ENCODE measurements at places on chromosomes 5 and 9.

DNA sequence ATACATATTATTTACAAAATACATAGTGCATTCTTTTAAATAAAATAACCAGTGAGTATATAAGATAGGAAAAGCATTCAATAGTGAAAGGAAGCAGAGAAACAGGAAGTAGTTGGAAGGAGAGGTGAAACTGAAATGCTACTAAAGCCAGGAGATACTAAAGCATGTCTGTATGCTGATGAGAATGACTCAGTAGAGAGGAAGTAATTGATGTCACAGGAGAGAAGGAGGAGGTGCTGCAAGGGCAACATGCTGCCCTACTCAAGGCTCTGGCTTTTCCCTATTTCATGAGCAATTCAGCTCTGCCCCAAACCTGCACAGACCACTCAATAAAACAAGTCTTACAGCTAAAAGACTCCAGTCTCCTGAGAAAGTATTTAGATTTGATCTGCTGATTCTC is 108.5 kb upstream of the TXNDC8 start:
- DNase-seq, result no peak

- DNase-seq, result no peak
Measured at GRCh38 chr5:39947657-39948056, 522.9 kb upstream of the DAB2 start.

GRCh38 chr5:37834542-37835379 is 5.1 kb downstream of the GDNF start:
- no peak for DNase-seq

- DNase-seq, result peak; percentile 1
Measured at GRCh38 chr5:115069087-115069968, 100.4 kb downstream of the TRIM36 start.

GRCh38 chr9:26856413-26857032 is 36.1 kb downstream of the CAAP1 start:
- DNase-seq, result peak; percentile 8

DNA sequence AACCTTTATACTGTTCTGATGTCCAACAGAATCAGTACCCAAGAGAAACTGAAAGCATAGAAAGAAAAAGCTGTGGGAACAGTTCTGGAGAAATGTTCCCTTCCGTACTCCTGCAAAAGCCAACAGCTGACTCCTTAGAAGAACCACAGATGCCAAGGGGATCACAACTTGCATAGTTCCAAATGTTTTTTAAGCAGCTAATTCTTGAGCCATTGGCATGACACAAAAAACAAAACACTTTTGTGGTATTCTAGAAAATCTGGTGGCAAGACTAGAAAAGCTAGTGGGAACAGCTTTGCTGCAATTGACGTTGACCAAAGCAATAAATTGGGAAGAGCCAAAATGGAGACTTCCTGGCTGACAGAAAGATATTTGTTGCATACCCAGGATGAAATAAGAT is 189.9 kb downstream of the ARL15 start:
- no peak for DNase-seq

GRCh38 chr9:133286523-133286922 is 11.5 kb upstream of the ABO start:
- no peak for DNase-seq

DNA sequence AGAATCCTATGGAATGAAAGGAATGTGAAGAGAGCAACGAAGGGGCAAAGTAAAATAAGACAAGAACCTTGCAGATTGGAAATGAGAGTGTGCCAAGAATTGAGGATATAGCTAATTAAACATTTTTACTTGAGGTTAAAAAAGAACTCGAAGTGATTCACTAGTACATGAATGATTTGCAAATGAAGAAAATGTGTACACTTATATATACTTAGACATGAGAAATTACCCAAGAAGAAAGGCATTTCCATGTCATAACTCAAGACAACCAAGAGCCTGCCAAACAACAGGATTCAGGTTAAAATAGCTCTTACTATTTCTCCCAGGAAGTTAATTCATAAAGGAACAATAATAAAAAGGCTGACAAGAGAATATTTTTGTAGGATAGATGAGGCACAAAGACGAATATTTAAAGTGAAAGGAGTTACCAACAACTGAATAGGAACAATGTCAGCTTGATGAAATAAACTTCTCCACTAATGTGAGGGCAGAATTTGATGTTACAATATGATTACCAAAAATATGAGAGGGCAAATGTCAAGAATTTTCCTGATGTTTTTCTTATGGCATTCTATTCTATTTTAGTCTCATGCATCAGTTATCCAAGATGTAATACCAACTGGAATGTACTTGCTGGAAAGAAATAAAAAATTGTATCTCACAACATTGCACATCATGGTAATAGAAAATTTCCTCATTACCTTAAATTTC is 18.9 kb upstream of the NPR3 start:
- DNase-seq, result no peak

- no peak for DNase-seq
Measured at GRCh38 chr5:116157902-116158301, 73.1 kb downstream of the COMMD10 start.

DNA sequence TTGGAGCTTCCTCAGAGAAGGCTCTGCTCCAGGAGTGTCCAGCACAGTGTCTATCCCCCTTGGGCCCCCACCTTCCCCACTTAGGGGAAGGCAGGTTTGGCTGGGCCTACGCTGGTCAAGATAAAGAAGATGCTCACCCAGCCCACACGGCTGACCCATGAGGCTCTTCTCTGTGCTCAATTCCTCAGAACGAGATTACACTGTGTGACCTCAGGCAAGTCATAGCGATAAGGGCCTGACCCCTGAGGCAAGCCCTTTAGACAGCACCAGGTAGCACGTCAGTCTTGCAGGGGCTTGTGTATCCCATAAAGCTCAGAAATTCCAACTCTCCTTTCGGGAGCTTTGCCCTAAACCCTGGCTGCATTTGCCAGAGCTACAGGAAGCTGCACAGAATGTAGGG is 32.6 kb downstream of the CORO2A start:
- no peak for DNase-seq

DNA sequence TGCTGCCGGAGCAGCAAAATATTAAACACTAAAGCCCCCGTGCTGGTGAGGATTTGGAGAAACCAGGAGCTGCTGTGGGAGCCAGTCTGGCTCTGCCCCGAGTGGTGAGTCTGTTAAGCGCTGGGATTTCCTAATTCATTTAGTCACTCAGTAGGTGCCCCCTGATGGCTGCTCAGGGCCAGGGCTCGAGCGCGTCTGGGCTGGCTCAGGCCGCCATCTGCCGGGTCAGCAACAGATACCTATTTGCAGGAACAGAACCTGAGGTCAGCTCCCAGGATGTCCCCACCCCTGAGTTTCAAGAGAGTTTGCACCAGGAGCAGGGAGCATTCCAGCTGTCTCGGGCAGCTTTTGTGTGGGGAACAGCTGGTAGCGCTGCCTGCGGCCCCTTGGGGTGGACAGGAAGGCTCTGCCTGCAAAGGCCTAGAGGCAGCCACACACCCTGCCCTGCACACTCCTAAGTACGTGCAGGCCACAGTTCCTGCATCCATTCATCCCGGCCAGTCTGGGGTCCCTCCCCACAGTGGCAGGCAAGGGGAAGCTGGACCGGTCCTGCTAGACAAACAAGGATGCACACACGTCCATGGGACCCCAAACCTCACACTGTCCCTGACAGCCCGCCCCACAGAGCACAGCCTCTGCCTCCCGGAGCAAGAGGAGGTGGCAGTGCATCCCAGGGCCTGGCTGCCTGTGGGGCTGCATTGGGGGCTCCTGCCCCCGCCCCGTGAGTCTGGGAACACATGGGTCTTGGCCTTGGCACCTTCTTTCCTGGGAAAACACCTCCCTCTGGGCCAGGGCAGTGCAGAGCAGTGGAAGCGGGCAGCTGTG is 83.7 kb downstream of the ADAMTS2 start:
- DNase-seq, result no peak

- DNase-seq, result no peak
Measured at GRCh38 chr5:123571927-123572326, 60.0 kb downstream of the CSNK1G3 start.

DNA sequence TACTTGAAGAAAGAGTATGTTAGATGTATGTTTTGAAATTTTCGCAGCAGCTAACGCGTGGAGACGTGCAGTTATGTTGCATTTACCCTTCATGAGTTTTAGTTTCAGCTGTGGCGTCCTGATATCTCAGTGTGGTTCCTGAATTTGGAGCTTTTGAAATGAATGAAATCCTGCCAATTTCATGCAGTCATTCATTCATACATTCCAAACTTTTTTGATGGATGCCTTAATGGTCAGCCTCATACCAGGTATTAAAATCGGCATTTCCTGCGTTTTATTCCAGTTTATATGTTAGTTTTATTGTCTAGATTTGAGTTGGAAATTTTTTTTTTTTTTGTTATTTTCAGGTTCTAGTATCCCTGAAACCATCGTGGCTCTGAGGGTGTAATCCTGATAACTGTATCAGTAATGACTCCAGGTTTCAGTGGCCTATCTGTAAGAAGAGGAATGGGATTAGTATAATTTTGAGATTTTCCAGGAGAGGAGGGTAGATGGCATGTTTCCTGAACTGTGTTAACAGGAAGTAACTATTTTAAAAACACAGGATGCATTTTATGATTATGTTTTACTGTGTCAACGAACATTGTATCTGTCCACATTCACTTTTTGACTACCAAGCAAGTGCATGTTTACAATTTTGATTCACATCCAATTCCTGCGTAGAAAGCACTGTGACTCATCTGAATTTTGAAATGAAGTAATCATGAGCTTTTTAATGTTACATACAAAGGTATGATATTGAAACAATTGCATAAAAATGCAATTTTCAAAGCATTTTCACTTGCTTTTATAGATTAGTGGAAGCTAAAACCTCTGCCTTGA is 1.0 kb downstream of the FOCAD start:
- DNase-seq, result no peak

DNA sequence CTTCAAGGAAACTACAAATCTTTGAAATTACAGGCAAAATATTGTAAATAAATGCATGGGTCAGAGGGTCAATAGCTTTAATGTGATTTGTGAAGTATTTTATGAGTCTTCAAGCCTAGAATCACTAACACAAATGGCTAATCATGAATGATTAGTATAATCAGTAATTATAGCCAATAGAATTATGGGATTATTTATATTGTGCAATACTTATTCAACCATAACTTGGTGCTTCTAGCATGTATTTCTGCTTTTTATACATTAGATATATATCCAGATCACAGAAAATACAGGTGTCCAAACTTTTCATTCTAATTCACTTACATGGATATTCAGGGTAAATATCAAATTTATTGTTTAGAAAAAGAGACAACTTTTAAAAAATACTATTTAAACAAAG is 12.1 kb downstream of the HCN1 start:
- DNase-seq, result no peak

GRCh38 chr9:36263683-36264082 is 5.4 kb upstream of the GNE start:
- DNase-seq, result no peak

- DNase-seq, result no peak
Measured at GRCh38 chr9:124760719-124761118, 10.4 kb downstream of the NR6A1 start.

- no peak for DNase-seq
Measured at GRCh38 chr5:73523861-73524260, 25.6 kb downstream of the BTF3 start.

GRCh38 chr5:168179192-168179593 is 112.3 kb upstream of the WWC1 start:
- peak; percentile 30 for DNase-seq

- DNase-seq, result no peak
Measured at GRCh38 chr5:18798058-18798457, 1163.8 kb downstream of the TAF11L14 start.

- DNase-seq, result no peak
Measured at GRCh38 chr9:109014608-109015280, 1.4 kb upstream of the CTNNAL1 start.

DNA sequence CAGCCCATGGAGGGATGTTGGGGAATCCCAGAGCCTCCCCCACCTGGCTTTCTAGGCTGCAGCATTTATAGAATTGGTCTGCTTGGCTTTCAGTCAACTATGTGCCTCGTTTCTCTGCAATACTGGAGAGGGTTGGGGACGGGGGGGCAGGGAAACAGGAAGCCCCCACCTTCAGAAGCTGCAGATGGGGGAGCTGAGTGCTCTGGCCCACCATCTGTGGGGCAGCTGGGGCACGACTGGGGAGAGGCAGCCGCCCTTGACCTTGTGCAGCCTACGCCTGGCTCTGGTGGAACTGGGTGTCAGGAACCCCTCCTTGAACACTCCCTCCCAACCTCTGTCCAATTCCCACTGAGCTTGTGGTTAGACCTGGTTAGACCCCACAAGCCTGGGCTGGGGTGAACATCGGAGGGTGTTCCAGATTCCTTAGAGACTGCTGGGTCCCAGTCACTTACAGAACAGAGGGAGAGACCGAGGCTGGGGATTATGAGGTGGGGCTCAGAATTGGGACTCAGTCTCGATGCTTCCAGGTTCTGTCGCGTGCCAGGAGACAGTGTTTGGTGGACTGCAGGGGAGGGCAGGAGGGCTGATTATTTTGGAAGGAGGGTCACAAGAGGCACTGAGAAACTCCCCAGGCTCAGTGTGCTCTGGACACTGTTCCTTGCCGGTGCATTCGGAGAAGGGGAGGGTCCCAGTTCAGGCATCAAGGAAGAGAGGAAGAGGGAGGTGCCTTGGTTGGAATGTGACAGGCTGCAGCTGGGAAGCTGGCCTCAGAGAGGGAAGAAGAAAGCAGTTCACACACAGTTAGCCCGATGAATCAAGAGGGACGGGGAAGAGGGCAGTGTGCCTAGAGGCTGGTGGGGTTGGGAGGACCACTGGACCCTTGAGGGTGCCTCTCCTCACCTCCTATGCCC is 25.6 kb downstream of the COL27A1 start:
- no peak for DNase-seq

DNA sequence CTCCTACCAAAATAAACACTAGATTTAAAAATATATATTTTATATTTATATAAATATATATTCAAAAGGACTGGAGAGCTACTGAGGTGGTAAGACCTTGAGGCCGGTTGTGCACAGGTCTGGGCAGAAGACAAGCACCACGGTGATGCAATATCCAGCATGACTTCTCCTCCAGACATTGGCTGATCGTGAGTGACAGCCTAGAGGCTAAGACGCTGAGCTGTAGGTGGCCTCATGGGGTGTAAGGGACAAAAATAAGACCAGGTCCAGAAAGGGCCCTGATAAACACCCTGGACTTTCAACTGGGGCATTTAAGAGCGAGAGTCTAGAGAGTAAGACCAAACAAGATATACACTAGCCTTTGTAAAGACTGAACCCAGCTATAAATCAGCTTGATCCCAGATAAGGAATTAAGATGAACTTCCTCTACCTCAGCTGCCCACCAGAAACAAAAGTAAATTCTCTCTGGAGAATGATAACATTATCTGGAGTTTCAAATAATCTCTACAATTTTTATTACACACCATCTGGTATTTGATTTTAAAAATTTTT is 14.2 kb upstream of the C5orf47 start:
- no peak for DNase-seq

- no peak for DNase-seq
Measured at GRCh38 chr5:165858118-165858517, 2352.7 kb downstream of the MAT2B start.
